GM04504 (cell line): ENCODE measurements at places on chromosomes 2 and 18.

DNA sequence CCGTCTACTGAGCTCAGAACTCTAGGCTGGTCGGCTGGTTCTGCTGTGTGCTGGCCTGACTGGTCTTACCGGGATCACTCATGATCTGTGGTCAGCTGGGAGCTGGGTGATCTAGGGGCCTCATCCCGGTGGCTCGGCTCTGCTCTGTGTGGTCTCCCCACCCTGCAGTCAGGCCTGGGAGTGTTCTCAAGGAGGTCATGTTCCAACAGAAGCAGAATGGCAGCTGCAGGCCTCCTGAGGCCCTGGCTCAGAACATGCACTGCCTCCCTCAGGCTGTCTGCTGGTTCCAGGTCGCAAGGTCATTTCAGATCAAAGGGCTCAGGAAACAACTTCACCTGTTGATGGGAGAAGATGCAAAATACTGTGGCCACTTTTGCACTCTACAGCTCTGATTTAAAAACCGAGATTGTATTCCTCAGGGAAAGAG is 81.1 kb upstream of the RFX8 start:
- no peak for DNase-seq

- no peak for DNase-seq
Measured at GRCh38 chr2:7697052-7697451, 779.8 kb downstream of the RNF144A start.

DNA sequence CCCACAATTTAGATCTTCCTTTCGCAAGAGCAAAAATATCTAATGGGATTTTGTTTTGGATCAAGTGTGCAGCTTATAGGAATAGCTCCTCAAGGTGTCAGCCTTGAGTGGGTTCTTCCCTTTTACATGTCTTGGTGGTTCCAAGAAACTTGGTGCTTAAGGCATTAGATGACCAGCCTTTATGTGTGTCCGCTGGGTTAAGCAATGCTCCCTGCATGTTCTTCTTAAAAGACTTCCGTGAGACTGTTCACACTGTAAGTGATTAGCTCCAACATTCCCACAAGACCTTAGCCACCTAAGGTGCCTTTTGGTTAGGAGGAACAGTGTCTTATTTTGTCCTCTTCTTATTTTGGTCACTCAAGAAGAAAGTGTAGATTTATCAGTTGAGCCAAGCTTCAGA is 44.3 kb upstream of the GPR39 start:
- DNase-seq, result no peak

DNA sequence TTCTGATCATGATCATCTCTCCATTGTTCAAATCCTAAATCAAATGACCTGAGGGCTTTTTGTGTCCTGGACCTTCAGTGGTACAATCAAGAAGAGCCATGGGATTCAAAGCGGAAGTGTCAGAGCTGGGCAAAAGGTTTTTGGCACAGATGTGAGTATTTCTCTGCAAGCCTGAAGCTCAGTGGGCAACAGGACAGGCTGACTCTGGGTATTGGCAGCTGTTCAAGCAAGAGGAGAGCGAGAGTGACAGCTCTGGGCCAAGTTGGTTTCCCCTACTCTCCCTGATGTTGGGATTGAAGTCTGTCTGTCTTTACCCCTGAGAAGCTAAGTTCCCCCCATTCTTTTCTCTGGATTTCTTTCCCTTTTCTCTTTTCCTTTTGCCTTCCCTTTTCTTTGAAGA is 33.3 kb downstream of the DSEL start:
- no peak for DNase-seq

DNA sequence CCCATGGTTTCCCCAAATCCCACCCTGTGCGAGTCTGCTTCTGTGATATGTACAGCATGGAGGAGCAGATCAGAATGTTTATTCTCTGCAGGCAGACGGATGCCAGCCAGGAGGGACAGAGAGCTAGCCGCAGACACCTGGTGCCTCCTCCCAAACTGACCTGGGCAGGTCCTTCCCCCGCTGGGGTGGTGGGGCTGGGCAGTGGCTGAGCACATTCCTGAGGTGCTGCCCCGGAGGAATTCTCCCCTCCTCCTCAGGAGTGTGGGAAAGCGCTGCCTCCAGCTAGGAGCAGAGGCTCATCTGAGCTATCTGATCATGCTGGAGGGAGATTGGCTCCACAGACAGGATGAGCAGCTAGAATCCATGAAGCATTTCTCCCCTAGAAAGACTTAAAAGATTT is 21.7 kb downstream of the C2orf92 start:
- DNase-seq, result no peak
